ENCODE measurements at places on chromosomes 5 and 9.

GRCh38 chr5:128228521-128228920 lies 145.0 kb downstream of the SLC12A2 start:
- no peak for DNase-seq

DNA sequence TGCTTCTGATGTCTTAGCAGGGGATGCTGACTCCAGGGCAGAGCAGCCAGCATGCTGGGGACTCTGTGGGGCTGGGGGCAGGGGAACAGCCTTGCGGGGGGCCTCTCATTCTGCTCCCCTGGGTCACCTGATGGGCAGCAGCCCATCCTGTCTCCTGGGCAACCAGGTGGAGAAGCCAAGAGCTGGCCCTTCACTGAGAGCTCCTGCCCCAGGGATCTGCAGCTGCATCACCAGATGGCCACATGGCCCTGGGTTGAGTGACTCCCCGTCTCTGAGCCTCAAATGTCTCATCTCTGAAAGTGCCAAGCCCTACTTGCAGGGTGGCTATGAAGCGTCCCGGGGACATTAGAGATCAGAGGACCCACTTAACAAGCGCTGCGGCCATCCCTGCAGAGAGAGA lies 49.1 kb downstream of the LRSAM1 start:
- no peak for DNase-seq

DNA sequence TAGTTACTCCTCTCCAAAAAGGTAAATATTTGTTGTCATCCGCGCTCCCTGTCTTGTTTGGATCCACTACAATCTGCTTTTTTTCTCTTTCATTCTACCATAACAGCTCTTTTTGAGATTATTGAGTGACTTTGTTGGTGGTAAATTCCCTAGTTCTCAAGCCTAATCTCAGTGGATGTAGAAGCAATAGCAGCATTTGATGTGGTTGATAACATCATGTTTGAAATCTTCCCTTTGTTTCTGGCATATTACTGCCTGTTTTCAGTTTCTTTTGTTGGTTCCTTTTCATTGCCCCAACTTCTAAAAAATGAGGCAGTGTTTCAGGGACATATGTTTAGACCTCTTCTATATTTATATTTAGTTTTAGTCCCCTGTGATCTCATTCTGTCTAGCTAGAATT lies 8.9 kb downstream of the CDC42SE2 start:
- no peak for DNase-seq

- DNase-seq: no peak
Measured at GRCh38 chr5:80629281-80629680, 25.2 kb upstream of the MSH3 start.

- DNase-seq: no peak
Measured at GRCh38 chr5:15233566-15233965, 266.4 kb upstream of the FBXL7 start.
